Body of pancreas (tissue), 4 donors: ENCODE measurements at places on chromosomes 6 and 20. TPM values are rescaled to one million over a fixed set of nuclear protein-coding genes. Genes with fewer than 3 reads are reported as not detected.

Gene NKAPL
- total RNA-seq = not detected

- no peak for DNase-seq
Observed at GRCh38 chr6:26222571-26222970, 135.3 kb downstream of the HFE start.

DNA sequence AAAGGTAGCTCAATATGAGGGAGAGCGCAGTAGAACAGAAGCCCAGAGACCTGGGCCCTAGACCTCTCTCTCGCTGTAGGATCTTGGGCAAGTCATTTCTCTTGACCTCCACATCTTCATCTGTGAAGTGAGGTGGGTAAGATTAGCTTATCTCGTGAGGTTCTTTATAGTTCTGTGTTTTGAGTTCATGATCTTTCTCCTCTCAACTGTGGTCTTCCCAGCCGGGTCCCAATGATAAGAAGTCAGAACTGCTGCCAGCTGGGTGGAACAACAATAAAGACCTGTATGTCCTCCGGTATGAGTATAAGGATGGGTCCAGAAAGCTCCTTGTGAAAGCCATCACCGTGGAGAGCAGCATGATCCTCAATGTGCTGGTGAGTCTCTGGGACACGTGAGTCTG, 6.9 kb downstream of the PSMF1 start:
- DNase-seq = no peak

DNA sequence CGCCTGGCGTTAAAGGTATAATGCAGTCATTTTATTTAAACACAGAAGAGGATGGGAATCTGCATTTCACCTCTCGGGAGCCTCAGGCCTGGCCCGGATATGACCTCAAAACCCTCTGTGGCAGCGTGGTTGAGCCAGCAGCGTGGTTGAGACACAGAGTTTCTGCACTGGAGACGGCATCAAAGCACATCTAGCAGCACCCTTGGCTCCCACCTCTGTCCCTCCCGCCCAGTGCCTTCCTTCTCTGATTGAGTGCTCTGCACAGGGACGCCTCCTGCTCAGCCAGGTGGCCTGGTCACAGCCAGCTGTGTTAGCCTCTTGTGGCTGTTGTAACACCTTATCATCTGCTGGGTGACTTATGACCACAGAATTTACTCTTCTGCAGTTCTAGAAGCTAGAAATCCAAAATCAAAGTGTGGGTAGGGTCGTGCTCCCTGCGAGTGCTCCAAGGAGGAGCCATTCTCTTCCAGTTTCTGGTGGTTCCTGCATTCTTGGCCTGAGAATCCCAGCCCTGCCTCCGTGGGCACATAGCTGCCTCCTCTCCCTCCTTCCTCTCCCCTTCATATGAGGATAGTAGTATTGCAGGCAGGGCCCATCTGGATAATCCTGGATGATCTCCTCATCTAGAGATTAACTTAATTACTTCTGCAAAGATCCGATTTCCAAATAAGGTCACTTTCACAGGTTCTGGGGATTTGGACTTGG, 156.7 kb downstream of the SYCP2 start:
- DNase-seq = no peak

DNA sequence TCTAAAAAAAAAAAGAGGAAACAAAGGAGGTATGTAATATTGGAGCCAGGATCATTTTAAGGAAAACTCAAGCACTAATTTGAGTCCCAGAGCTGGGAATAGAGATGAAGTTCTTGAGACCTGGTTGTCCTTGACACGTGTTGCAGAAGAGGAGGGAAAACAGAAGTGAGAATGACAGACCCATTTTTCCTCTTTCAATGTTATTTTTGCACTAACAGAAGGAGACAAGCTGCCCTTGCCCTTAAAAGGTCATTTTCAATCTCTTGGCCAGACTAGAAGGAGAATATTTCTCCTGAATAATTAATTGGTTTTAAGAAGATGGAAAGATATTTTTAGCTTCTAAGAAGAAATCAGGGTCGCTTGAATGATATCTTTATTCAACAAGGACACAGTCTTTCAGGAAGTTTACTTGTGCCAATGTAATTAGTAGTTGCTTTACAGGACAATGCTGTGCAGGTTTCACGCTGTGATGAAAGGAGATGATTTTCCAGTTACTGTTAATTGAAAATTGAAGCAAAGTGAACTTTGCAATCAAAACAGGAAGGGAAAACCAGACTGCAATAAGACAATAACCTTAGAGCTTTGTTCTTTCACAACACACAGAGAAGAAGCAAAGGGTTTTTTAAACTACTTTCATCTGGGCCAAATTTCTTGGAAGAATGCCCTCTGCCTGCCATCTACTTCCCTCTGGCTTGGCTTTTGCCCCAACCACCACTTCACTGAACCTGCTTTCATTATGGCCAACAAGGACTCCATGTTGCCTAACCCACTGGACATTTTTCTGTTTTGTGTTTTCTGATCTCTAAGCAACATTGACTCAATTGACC, 107.8 kb upstream of the SHLD1 start:
- peak; percentile 66 for DNase-seq

- peak; percentile 59 for DNase-seq
Observed at GRCh38 chr6:132962936-132963868, 148.8 kb downstream of the RPS12 start.
